ENCODE measurements at places on chromosomes 16 and 17.
A peak's percentile ranks its signal among the peaks of the same experiment; 100 is the strongest.

GRCh38 chr16:10600782-10601443, 20.5 kb upstream of the EMP2 start:
- no peak for DNase-seq

GRCh38 chr17:10041916-10042588, 137.0 kb upstream of the RCVRN start:
- DNase-seq = no peak

- no peak for DNase-seq
Observed at GRCh38 chr17:57247261-57247660, 9.1 kb upstream of the MSI2 start.

DNA sequence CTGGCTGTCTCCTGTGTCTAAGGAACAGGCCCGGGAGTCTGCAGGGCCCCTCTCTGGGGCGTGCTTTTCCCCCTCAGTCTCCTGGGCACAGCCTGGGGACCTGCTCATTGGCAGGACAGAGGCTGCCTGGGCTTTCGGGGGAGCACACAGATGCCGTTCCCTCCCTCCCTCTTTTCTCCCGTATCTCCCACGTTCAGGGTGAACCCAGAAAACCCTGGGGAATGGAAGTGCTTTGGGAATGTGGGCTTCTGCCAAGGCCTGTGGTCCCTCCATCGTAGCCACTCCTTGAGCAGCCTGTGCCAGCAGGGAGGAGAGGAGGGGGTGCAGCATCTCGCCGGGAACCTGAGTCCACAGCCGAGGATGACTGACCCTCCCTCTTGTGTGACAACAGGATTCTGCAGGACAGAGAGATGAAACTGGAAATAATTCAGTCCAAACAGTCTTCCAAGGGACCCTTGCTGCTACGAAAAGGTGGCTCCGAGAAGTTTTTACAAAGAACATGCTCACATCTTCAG, 52.0 kb downstream of the RNF213 start:
- no peak for DNase-seq

GRCh38 chr17:66331038-66331816, 28.8 kb downstream of the PRKCA start:
- no peak for DNase-seq

GRCh38 chr17:58338841-58339754, 10.5 kb upstream of the TSPOAP1 start:
- no peak for DNase-seq

DNA sequence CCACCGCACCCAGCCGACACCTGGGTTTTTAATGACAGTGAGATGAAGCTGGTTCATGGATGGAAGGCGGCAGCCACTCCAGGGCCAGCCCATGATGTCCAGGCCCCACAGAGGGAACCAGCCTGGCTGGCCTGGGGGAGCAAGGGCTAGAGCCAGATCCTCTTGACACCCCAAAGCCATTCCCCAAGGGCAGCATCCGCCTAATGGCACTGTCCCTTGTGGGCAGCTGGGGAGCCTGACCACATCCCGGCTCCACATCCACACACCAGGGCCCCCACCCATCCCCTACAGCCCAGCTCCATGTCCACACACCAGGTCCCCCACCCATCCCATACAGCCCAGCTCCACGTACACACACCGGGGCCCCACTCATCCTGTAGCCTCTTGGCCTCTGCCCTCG, 53.3 kb upstream of the ACSF3 start:
- DNase-seq = no peak

GRCh38 chr16:89380681-89381080, 109.7 kb downstream of the ANKRD11 start:
- DNase-seq = no peak

- DNase-seq = no peak
Observed at GRCh38 chr17:5133311-5133710, 17.5 kb downstream of the USP6 start.

DNA sequence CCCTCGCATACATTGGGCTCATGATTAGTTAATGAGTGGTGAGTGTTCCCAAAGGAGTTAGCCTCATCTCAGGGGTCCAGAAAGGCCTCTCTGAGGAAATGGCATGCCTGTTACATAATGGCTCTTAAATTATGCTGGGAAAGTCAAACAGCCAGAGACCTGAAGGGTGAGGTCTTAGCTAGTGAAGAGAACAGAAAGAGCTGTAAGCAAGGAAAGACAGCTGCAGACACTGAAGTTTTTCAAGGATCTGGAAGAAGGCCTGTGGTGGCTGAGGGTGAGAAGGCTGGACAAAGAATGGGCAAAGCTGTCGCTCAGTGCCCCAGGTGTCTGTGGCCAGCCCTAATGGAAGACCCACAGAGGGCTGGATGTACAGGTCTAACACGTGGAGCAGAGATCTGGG, 10.4 kb downstream of the SP2 start:
- DNase-seq = no peak

DNA sequence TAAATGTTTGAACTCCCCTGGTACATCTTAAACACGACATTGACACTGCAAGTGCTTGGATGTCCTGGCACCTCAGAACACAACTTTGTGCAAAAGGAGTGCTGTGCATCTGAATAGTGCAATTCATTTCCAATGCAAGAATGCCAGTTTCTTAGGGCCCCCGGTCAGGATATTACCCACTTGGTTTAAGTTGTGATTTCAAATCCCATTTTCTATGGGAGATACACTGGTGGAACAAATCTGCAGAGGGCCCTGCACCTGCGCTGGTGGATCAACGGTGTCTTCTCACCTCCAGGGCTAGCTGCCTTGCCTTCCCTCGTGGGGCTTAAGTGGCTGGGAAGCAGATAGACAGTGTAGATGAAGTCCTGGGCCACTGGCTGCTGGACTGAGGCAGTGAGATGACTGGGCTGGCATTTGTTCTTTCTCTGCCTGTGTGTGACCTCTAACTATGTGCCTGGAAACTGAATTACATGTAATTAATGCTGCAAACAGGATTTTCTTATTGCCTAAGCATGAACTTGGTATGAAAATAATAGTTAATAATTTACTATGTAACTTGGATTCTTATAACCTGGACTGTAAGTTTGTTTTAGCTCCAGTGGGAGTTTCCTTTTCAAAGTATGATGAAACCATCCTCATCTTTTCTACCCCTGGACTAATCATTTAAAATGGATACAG, 20.9 kb downstream of the HAPSTR1 start:
- DNase-seq = no peak

DNA sequence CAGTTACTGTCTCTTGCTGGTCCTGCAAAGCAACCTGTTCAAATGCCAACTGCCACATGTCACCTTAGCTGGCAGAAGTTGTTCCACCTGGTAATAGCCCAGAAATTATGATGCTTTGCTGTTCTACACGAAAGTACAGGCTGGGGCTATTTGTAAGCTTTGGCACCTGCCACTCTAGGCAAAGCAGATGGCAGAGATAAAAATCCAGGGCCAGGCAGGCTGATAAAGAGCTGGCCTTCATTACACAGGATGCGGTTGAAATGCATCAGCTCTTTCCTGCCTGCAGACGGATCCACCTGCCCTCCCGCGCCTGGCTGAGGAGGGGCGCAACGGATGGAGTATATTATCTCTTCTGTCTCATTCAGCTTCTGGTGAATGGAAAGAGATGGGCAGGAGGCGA, 29.3 kb upstream of the KDM8 start:
- peak; percentile 25 for DNase-seq

DNA sequence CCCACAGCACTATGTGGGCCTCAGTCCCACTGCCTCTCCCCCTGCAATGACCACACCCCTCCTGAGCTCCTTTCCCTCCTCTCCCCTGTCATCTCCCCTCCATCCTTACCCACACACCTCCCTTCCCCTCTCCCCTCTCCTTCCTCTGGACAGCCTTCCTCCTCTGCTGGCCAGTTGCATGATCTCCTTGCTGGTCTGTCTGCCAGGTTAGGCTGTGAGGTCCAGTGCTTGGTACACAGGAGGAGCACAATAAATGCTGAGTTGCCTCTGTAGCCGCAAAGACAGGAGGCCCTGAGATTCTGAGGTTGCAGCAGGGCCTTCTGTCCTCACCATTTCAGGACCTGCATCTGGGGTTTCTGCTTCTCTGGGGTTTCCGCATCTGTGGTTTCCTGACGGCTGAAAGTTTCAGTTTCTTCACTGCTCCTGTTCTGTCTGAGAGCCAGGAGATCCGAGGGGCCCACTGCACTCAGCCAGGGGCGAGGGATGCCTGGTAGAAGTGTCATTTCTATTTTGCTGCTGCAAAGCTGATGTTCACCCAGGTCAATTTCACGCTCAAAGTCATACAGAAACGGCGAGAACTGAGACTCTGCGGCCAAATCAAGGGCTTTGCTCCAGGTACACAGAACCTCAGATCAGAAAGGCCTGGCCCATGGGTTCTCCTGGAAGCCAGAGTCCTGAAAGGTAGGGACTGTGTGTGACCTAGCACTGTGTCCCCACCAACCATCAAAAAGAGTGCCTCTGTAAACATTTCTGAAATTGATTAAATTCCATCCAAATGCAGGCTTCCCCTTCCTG, 4.6 kb upstream of the SLC12A3 start:
- DNase-seq = peak; percentile 19

DNA sequence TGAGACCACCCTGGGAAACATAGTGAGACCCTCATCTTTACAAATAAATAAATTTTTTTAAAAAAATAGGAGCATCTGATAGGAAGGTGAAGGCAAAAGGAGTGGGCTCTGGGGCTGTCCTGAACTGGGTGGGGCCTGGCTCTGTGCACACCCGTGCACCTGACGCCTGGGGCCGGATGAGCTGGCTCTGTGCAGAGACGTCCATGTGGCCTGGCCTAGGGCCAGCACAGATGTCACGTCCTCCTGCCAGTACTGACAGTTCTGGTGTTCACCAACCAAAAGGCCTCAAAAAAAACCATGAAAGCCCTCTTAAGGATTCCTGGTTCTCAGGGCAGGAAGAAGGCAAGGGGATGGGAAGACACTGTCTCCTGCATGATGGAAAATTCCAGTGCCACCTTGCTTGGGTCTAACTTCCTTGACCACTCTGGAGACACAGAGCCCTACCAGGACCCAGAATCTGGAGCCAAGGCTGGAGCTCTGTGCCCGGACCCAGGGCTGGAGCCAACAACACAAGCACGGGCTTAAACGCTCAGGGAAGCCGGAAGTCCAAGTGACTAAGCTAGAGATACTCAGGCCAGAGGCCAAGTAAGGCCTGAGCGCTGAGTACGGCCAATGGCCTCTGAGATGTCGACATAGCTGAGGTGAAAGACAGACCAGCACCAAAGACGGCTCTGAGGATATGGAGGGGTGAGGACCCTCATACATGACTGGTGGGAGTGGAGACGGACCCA, 32.9 kb downstream of the COPRS start:
- no peak for DNase-seq

- no peak for DNase-seq
Observed at GRCh38 chr16:54822892-54823291, 107.8 kb upstream of the IRX5 start.

- no peak for DNase-seq
Observed at GRCh38 chr17:35731239-35731916, at the start of gene RASL10B. Gene RASL10B (plus strand): TSS chr17:35731639. CDS start chr17:35735185, 3,546 bp downstream.

DNA sequence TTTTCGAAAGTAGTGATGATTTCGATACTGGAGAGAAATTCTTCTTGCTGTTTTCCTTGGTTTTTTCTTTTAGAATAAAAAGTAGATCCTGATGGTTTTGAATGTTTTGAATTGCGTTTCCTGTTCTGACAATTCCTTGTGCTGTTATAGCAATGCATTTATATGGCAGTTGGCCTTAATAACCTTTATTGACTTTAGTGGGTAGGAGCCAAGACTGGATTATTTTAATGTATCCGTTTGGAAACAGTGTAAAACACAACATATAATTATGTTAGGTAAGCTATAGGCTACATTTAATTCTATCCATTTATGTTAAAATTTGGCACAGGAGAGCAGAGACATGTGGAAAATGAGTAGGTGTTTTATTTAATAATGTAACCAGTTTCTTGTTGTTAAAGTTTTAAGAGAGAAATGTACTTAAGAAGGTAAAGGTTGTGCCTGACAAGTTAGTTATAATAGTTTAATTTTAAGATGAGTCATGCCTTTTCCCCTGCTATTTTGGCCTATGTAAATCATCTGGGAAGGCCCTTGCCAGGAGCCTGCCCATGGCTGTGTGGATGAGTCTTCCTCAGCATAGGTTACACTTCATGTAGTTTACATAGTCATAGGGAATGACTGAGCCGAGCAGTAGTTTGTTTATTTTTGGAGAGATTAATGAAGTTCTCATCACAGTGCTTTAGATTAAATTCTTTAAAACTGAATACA, 189.9 kb downstream of the FTO start:
- DNase-seq = no peak

GRCh38 chr16:30844671-30845449, 49.0 kb downstream of the BCL7C start:
- DNase-seq = peak; percentile 9

- no peak for DNase-seq
Observed at GRCh38 chr16:77913738-77914253, 108.6 kb upstream of the CLEC3A start.

DNA sequence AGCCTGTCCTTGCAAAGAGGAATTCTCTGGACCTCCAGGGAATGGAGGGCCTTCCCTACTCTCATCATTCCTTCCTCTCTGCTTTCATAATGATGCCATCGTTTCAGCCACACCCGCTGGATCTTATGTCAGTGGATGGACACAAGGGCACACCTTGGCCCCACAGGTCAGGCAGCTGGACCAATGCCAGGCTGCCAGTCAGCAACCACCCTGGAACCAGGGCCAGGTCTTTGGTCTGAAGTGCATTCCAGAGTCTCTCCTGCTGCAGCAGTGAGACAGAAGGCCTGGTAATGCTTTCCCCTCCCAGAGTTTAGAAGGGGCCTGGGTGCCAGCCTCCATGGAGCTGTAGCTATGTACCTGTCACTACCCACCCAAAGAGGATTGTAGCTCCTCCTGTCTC, 7.4 kb downstream of the C1QL1 start:
- no peak for DNase-seq

- no peak for DNase-seq
Observed at GRCh38 chr16:22161999-22162655, at the start of gene SDR42E2. Gene SDR42E2 (plus strand): TSS chr16:22162506. CDS start chr16:22165583, 3,077 bp downstream.

- no peak for DNase-seq
Observed at GRCh38 chr17:17940441-17940911, 31.7 kb downstream of the TOM1L2 start.

DNA sequence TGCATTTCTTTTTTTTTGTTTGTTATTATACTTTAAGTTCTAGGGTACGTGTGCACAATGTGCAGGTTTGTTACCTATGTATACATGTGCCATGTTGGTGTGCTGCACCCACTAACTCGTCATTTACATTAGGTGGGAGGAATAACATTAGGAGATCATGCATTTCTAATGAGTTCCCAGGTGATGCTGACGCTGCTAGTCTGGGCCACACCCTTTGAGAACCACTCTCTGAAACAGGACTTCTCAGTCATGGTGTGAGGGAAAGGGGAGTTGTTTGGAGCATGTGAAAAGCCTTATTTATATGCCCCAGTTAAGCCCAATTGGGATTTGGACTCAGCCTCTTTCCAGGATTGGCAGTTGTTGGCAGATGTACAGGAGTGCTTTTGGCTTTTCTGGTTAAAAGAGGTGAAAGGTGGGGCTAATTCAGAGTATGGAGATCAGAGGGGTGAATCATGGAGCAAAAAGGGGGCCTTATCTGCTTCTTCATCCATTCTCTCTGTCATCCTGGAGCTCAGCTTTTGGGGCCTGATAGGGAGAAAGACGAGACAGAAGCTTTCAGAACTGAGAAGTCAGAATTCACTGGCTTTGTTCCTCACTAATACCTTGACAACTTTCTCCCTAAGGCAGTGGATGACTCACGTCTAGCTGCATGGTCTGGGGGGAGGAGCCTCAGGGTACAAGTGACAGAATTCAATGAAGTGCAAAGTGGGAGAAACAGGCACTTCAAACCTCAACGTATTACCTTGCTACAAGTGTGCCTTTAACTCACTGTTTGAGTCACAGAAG, 180.0 kb upstream of the CACNG3 start:
- no peak for DNase-seq

Data from activated naive CD4-positive, alpha-beta T cell (primary cell).